ENCODE measurements at places on chromosomes 6 and 20.

DNA sequence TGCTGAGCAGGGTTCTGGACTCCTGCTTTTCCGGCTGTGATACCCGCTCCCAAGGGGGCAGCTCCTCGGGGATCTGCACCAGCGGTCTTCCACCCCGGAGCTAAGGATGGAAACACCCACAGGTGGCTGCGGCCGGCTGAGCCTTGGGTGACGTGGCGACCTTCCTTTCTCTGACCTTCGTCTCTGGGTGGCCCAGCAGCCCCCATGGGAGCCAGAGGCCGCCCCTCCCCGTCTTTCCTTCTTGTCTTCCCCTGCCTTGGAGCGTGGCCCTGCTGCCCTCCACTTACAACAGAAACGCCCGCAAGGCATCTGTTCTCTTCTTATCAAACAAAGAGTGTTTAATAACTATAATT, 405.7 kb downstream of the TAF4 start:
- DNase-seq, result no peak

- DNase-seq, result no peak
These were observed 646.7 kb upstream of the DEFB115 start for GRCh38 chr20:30610751-30611150.

DNA sequence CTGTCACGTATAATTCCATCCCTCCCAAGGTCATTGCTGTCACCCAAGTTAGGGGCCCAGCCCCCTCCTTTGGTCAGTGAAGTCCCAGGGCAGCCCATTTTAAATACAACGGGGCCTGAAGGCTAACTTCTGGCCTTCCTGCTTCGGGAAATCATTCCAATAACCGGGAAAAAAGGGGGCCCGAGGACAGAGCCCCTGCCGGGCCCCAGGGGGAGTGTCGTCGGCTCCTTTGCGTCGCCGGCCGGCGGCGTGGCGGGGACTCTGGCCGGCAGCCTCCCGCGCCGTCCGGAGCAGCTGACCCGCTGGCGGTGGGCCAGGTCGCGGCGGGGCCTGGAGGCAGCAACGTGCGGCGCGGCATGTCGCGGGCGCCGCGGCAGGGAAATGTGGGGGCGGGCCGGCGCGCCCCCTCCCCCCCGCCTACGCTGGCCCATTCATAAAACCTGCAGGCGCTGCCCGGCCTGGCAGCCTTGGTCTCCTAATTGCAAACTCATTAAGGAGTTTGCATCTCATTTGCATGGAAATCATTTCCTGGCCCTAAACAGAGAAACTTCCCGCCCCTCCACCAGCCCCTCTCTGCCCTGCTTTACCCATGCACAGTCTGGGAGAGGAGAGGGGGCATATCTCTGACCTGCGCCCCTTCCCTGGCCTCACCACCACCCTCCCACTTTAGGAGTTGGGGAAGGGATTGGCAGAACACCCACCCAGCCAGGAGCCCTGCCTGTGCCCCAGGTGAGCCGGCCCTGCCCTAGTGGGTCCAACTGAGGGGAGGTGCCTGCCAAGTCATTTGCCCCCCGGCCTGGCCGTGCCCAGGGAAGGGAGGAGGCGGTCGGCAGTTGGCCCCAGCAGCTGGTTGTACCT, 50.7 kb downstream of the MRPL14 start:
- no peak for DNase-seq

DNA sequence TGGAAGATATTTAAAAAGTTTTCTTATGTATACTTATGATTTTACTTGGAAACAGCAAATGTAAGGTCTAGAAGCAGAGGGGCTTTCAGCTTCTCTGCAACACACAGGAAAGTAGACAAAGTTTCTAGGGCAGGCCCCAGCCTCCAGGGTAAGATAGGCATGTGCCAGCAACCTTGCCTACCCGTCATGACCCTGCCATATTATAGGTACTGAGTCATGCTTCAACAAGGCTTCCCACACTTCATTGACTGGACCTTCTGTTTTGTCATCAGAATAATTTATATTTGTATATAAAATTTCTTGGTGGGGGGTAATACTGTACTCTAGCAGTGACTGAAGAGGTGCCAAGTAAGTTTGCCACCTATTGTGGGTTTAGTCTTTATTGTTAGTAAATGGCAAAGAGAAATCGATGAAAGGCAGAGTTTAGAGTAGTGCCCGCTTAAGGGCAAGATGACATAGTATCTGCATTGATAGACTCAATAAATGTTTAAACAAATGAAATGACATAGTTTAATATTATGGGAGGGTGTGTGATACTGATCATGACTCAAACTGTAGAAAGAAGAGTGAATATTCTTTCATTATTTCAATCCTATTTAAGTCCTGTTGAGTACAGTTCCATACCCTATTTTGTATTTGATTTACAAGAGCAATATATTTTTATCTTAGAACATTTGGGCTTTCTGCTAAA, 95.6 kb downstream of the JARID2 start:
- DNase-seq, result no peak

DNA sequence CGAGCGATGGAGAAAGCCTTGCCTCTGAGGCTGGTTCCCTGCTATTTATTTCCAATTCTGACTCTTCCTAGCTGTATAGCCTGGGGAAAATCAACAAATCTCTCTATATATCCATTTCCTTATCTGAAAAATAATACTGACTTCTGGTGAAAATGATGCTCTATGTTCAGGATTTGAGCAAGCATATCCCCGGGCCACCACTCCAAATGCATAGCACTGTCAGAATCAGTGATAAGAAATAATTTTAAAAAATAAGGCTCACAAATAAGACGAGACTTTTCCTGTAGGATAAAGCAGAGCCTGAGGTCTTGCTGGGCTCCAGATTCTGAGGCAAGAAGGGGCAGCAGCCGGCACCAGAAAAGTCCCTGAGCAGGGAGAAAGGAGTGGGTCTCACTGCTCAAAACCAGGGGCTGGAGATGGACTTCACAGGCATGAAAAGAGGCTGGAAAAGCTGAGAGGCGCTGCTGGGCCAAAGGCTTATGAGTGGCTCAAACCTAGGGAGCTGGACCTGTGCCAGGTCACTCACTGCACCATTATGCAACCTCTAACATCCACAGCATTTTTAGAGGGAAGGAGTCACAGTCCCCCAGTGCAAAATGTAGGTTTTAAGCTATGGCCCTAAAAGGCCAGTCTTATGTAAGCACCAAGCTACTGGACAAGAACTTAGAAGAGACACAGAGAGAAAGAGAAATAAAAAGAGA, 48.1 kb upstream of the SLC17A4 start:
- no peak for DNase-seq

DNA sequence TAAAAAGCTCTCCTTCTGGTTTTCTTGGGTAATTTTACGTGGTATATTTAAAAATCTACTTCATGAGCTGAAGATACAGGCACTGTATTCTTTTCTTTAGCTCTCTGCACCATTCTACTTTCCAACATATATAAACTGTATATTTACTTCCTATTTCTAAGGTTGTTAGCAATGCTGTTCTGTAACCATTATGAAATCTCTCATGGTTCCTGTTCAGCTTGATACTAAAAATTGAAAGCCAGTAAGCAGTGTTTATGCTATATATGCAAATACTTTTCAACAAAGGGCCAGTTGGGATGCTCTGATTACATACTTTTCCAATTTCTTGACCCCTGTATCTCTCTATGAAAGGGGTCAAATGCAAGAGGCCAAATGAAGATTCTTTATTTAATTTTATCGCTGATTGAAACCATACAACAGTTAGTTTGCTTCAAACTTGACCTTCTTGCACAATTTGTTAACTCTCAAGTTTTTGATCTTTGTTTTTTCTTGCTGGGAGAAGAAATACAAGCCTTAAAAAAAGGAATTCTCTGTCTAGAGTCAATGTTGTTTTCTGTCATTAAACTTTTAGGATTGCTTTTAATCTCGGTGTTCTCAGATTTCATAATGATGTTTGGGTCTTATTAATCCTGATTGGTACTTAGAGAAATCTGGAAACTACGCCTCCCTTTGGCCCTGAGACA, 223.2 kb downstream of the PRL start:
- DNase-seq, result no peak

- peak; percentile 10 for DNase-seq
These were observed 22.8 kb upstream of the KHDC1 start for GRCh38 chr6:73285674-73286283.

DNA sequence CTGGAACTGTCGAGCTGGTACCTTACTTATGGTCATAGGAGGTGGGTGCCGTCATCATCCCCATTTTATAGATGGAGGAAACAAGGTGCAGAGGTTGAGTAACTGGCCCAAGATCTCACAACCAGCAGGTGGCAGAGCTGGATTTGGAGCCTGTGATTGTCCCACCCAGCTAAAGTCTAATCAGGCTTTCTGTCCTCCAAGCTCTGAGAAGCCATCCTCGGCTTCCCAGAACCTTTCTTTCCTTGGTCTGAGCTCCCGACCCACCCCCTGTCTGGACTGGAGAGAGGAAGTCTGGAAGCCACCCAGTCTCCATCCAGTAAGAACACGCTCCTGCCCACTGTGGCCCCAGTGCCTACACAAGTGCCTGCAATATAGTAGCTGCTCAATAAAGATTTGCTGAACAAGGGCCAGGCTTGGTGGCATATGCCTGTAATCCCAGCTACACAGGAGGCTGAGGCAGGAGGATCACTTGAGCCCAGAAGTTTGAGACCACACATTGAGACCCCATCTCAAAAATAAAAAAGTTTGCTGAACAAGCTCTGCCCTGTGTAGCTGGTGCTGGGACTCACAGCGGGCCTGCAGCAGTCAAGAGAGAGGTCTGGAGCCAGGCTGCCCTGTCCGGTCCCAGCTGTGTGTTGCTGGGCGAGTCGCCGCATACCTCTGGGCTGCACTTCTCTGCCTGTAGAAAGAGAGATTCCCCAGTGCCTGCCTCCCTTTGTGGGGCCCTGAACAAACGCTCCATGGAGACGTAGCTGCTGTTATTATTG, 32.5 kb upstream of the DLGAP4 start:
- DNase-seq, result peak; percentile 25

- no peak for DNase-seq
These were observed 20.8 kb upstream of the EMILIN3 start for GRCh38 chr20:41387444-41387851.

GRCh38 chr20:23146857-23147637, 60.9 kb upstream of the CD93 start:
- no peak for DNase-seq

- DNase-seq, result no peak
These were observed 91.4 kb downstream of the CDH26 start for GRCh38 chr20:60049601-60050000.

GRCh38 chr20:1827974-1828785, 67.0 kb upstream of the SIRPA start:
- DNase-seq, result no peak

- no peak for DNase-seq
These were observed 70.5 kb downstream of the CDS2 start for GRCh38 chr20:5197270-5197827.

- DNase-seq, result no peak
These were observed 633 bp downstream of the RPRD1B start for GRCh38 chr20:38034108-38034649.

DNA sequence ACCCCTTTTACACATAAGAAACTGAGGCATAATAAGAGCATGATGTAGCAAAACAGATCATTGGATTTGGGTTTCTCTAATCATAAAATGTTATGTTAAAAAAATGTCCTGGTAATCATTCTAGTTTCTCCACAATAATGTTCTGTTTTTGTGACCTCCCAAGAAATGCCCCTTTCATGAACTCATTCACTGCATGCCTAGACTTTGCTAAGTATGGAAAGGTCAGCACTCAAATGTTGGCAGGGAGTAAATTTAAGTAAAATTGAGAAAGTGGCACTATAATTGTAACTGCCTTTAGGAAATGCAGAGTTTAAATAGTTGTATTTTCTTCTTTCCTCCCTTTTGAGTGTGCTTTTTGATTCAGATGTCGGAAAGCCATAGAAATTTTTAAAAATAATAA, 48.5 kb upstream of the ID4 start:
- DNase-seq, result no peak

GRCh38 chr20:15455279-15455678, 1117.9 kb upstream of the FLRT3 start:
- DNase-seq, result no peak

- DNase-seq, result no peak
These were observed 91.6 kb downstream of the SLC22A3 start for GRCh38 chr6:160439751-160440150.

DNA sequence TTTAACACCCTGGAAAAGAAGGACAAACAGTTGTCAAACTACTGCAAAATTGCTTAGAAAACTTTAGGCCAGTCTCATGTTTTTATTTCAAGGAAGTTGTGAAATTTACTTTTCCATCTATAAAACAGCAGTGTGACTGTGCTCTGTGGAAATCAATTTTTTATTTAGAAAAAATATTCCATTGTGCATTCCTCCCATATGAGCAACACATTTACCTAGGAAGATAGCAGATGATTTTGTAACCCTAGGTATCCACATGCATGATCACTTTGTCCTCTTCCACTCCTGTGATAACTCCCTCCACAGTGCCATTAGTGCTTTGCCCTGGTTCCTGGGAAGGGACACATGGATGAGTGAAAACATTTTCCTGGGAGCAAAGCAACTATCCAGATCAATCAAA, 70.0 kb upstream of the SHLD1 start:
- DNase-seq, result no peak

DNA sequence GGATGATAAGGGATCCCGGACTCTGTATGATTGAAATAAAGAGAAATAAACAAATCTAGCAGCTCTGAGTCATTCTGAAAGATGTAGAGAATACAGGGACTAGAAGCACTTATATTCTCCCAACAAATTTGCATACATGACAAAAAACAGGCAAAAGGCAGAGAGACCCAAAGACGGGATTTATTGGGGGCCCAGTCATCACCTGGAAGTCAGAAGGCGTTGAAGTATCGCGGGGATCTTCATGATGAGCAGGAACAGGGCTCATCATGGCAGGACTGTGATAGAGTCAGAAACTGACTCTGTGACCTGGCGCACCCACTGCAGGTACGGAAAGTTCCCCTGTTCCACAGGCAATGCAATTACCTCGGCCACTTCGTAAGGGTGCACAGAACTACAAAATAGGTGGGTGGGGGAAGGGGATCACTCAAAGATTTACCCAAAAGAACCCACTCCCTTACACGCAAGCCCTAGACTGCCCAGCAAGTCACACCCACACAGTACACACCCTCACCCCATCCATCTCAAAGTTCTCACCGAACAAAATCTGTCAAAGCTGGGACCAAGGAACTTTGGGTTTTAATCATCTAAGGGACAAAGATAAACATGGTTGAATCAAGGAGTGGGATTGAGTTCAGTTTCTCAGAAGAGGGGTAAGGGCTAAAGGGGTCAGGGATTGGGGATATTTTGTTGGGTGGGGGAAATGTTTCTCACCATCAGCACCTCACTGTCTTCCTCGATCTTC, 1.4 kb downstream of the CUTA start:
- DNase-seq, result no peak

GRCh38 chr6:118325220-118325860, 222.8 kb upstream of the PLN start:
- DNase-seq, result no peak

DNA sequence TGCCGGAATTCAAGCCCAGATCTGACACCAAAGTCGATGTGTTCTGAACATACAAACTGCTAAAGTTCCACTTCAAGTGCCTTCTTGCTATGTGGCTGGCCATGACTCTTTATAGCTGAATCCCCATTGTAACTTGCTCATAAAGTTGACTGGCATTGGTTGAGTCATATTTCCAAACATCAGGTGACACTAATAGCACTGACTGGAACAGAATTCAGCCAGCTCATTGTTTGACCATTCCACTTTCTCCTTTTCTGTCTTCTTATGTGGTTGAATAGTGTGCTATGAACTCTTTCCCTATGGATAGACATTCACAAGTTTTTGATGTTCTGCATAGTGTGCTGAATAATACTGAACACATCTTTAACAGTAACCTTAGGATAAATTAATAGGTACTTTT, 266.2 kb upstream of the ZFP64 start:
- no peak for DNase-seq

Data from LNCaP clone FGC (cell line).